ENCODE measurements at places on chromosomes 13 and 19. TPM values are rescaled to one million over a fixed set of nuclear protein-coding genes. Genes with fewer than 3 reads are reported as not detected.

Gene DENND1C
- not detected for polyA plus RNA-seq

DNA sequence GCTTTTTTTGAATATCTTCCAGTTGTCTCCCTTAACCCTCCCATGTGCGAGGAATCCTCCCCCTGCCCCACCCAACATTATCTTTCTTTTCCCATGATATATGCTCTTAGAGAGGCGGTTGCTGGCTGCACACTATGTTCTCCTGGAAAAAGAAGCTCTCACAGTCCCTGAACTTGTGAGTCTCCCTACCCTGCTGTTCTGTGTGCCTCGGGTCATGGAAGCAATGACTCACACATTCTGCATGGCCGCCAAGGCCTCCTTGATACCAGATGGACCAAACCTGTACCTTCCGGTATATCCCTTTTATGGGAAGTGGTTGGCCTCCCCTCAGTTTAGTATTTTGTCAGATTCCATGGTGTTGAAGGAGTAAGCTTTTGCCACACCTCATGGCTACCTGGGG, 705.4 kb downstream of the SLITRK6 start:
- peak; percentile 79 for DNase-seq

GRCh38 chr13:45733361-45733760, 31.2 kb downstream of the CBY2 start:
- DNase-seq, result no peak

- no peak for DNase-seq
These were observed 38.1 kb downstream of the DOCK9 start for GRCh38 chr13:98939660-98940191.

GRCh38 chr19:6218491-6219146, 61.2 kb downstream of the MLLT1 start:
- peak; percentile 65 for DNase-seq

DNA sequence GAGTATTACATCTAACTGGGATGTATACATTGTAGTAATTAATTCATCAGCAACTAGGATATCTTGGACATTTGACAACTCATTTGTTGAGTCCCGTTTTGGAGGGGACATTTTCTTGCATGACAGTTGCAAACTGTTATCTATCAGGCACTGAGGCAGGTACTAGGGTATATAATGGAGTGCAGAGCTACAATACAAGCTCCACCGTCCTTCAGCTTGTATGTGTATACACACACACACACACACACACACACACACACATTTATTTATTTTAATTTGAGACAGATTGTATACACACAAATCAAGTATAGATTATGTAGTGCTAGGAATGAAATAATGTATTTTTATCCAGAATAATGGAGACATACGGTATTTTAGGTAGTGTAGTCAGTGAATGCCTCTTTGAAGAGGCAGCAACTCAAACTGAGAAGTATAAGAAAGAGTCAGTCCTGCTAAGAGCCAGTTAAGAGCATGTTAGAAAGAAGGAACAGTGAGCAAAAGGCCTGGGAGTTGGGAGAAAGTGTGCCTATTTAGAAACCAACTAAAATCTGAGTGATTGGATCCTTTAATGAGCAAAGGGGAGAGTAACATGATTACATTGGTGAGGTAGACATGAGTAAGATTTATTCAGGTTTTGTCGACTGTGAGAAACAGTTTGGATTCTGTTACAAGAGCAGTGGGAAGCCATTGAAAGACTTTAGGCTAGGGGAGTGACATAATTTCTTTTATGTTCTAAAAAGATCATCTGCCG, 74.5 kb downstream of the NBEA start:
- no peak for DNase-seq

- peak; percentile 9 for DNase-seq
These were observed 84.5 kb downstream of the LRRC63 start for GRCh38 chr13:46296115-46296822.

- DNase-seq, result no peak
These were observed 17.2 kb upstream of the RFC3 start for GRCh38 chr13:33800646-33801186.

DNA sequence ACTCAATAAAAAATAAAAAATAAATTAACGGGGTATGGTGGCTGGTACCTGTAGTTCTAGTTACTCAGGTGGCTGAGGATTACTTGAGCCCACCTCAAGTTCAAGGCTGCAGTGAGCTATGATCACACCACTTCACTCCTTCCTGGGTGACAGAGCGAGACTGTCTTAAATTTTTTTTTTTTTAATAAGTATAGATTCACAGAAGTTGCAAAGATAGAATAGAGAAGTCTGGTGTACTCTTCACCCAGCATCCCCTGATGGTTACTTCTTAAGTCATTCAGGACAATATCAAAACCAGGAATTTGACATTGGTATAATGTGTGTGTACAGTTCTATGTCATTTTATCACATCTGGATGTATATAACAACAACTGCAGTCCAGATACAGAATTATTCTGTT, 7.7 kb upstream of the CD22 start:
- DNase-seq, result no peak

Gene PNMA8B
- polyA plus RNA-seq, result 0.01 TPM

Gene RPL21
- 1,751 TPM for polyA plus RNA-seq

DNA sequence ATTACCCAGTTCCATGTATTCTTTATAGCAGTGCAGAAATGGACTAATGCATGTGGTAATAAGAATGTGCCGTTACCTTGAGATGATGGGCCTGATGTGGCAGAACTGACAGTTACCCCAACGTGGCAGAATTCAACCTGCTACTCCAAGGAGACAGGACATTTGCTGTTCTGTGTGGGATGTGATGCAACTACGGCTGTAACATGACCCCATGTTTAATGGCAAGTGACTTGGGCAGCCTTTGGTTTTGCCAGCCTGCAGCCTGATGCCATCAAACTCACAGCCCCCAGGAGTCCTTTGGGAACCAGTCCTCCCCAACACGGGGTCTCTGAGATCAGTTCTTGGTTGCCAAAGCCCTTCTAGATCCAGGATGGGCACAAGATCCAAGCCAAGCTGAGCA, 107.3 kb downstream of the ZNF557 start:
- no peak for DNase-seq

Gene ZIC2
- not detected for polyA plus RNA-seq

Gene ZNF600
- 5.0 TPM for polyA plus RNA-seq

DNA sequence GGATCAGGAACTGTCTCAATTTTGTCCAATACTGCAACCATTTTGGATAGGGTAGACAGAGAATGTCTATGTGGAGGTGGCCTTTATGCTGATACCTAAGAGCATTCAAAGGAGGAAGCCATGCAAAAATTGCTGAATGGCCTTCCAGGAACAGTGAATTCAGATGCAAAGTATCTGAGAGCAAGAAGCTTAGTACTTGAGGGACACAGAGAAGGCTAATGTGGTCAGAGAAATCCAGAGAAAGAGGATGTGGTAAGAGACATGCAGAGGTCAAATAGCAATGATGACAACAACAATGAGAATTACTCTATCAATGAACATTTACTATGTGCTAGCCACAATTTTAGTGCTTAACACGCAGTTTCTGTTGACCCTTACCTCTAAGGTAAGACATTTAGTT, 785.6 kb upstream of the KLHL1 start:
- no peak for DNase-seq

GRCh38 chr19:45294291-45295029, 28.2 kb downstream of the CKM start:
- DNase-seq, result no peak

- no peak for DNase-seq
These were observed 968 bp downstream of the RAVER1 start for GRCh38 chr19:10332158-10332964.

Gene RFPL4AL1
- polyA plus RNA-seq, result not detected

GRCh38 chr19:41935760-41936415, 7.6 kb upstream of the ERFL start:
- DNase-seq, result no peak

DNA sequence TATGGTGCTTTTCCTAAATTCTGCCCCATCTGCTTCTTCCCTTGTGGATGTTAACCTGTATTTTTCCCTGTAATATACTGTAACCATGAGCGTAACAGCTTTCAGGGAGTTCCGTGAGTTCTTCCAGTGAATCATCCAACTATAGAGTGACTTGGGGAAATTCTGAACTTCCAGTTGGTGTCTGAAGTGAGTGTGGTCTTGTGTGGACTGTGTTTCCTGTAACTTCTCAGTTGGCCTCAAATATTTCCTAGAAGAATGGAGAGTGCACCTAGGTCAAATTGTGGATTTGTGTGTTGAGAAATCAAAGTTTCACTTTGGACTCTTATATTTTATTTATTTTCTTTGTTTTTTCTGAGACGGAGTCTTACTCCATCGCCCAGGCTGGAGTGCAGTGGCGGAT, 11.0 kb upstream of the ZNF766 start:
- DNase-seq, result no peak

- no peak for DNase-seq
These were observed 191.0 kb upstream of the NBEA start for GRCh38 chr13:34751044-34751443.

Gene PRRG2
- polyA plus RNA-seq, result 5.3 TPM

Gene SPC24
- polyA plus RNA-seq, result 8.0 TPM

- DNase-seq, result no peak
These were observed 99.4 kb upstream of the SERP2 start for GRCh38 chr13:44273991-44274770.

GRCh38 chr19:4557971-4558941, 1.2 kb downstream of the SEMA6B start:
- DNase-seq, result no peak

DNA sequence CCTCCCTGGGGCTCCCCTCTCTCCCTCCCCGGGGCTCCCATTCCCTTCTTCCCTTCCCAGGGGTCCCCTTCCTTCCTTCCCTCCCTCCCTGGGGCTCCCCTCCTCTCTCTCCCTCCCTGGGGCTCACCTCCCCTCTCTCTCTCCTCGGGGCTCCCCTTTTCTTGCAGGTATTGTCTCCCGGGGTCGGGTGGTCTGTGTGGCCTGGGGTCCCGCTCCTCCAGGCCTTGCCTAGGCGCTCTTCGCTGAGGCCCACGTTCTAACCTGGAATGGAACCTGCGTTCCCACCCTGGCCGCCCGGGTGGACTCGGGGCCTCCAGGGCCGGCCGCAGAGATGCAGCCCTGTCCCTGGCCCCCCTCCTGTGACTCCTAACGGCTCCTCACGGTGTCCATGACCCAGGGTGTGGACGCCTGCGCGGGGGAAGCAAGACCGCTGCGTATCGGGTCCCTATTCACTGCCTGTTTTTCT, 940 bp upstream of the DCUN1D2 start:
- no peak for DNase-seq

GRCh38 chr13:39037410-39037879, 444 bp downstream of the PROSER1 start:
- DNase-seq, result no peak

Gene BLOC1S3
- polyA plus RNA-seq, result 6.9 TPM

DNA sequence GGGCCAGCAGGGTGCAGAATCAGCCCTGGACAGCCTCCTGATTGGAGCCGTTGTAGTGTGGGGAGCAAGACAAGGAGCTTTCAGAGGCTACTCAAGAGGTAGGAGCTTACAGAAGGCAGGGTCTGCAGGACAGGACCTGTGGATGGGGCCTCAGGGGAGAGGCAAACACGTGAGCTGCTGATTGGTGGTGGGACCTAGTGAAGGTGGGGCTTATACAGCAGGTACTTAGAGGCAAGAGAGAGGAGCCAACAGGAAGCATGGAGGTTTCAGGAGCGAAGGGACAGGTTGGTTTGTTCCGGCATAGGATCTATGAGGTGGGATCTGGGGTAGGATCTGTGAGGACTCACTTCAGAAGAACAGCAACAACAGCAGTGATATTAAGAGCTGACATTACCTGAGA, 32.4 kb downstream of the ZSWIM4 start:
- DNase-seq, result no peak

Gene PPM1N
- polyA plus RNA-seq, result 2.0 TPM

DNA sequence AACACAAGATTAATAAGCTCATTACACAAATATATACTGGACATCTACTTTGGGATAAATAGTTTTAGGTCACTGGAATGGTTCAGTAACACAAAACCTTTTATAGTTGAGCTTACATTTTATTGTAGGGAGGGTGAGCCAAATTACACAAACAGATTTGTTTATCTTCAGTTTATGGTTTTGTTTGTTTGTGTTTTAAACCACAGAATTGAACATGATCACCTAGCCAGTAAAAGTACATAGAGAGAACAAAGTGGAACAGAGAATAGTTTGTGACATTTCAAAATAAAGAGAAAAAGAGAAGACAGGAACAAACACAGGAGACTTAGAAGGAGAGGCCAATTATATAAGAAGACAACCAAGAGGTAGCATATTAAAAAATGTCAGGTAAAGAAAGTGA, 1930.2 kb upstream of the PCDH20 start:
- DNase-seq, result no peak

DNA sequence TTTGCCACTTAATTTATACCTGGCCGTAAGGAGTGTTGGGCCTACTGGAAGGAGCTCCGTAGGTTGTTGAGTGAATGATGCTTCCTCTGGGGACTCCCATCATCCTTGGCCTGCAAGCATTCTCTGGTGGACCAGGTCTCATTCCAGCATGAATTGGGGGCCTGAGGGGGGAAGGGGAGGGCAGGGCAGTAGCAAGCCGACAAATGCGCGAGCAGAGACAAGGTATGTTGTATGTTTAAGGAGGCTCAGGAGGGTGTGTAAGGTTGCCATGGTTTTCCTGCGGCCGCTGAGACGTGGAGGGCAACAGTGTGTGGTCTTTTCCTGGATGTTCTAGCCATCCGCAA, 749 bp downstream of the ZNF264 start:
- DNase-seq, result no peak

DNA sequence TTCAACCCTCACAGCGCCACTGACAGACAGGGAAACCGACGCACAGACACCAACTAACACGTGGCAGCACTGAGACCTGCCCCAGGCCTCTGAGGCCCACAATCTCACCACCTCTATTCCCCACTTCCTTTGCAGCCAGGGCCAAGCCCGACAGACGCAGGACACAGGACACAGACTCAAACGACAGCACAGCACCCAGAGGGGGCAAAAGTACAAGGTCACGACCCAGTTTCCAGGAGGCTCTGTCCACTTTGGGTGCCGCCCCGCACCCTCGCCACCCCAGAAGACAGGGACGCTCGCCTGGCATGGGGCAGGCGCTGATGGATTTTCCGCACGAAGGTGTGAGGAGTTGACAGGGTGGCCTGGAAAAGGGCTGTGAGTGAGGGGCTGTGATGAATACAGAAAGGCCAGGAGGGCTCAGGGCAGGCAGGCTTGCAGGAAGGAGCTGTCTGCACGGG, 48.8 kb downstream of the MLLT1 start:
- no peak for DNase-seq

GRCh38 chr13:85816413-85816812, 17.2 kb upstream of the SLITRK6 start:
- DNase-seq, result no peak

DNA sequence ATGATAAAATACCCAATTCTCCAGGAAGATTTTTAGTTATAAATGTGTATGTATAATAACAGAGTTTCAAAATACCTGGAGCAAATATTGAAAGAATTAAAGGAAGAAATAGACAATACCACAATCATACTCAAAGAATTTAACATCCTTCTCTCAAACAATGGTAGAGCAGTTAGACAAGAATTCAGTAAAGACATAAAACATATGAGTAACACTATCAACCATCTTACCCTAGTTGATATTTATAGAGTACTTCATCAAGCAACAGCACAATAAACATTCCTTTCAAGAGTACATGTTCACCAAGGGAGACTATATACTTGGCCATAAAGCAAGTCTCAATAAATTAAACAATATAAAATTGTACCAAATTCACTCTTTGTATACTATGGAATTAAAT, 108.4 kb downstream of the DLEU7 start:
- DNase-seq, result no peak

Gene PTGIR
- polyA plus RNA-seq, result not detected

Gene PTPRS
- 4.0 TPM for polyA plus RNA-seq

Gene CD22
- 0.06 TPM for polyA plus RNA-seq
